ENCODE measurements at places on chromosomes 16 and 17.

DNA sequence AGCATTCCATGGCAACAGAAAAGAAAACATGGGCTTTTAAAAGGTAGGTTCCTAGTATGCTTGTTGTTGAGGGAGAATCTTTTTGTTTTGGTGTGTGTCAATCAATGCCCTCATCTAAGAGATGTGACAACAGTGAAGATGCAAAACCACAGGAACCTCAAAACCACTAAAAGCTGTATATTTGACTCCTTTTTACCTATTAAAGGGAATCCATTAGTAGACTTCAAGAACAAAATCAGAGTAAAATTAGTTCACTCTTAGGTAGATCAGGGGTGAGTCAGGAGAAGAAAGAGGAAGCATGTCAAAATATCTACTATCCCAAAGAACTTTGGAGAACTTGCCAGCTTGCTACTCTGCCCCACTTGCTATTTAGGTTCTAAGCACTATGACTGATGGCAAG is 89.1 kb downstream of the CDK5R1 start:
- no peak for DNase-seq

DNA sequence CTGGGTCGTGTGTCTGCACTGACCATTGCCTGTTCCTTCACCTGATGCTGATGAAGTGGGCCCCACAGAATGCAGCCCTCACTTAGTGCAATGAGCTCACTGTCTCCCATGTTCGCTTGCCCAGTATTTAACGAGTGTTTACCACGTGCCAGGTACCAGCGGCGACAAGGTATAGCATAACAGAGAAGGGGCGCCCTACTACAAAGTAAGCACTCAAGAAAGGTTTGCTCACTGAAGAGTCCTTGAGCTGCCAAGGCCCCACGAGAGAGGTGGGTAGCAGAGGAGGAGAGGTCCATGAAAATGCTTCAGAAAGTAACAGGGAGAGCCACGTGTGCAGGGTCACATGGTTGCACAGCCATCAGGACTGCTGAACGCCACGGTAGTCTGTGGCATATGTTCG is 230.0 kb downstream of the NTN1 start:
- DNase-seq, result no peak

DNA sequence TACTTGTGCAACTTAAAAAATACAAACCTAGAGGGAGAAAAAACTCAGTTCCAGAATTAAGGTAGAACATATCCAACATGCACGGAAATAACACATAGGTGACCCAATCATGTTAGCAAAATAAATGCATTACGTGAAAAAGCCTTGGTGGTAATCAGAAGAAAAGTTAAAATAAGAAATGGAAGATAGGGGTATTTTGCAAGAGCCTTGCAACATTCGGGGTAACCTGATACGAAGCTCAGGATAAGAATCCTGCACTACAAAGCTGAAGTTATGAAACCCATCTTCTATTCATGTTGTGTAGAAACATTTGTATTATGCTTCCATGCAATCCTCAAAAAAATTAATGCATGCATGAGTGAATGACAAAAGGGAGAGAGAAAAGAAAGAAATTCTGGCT is 33.1 kb downstream of the CHCT1 start:
- DNase-seq, result no peak

- DNase-seq, result peak; percentile 68
Observed at GRCh38 chr16:57316390-57317017, 32.0 kb upstream of the PLLP start.

- no peak for DNase-seq
Observed at GRCh38 chr17:59367657-59368045, 36.2 kb downstream of the YPEL2 start.

DNA sequence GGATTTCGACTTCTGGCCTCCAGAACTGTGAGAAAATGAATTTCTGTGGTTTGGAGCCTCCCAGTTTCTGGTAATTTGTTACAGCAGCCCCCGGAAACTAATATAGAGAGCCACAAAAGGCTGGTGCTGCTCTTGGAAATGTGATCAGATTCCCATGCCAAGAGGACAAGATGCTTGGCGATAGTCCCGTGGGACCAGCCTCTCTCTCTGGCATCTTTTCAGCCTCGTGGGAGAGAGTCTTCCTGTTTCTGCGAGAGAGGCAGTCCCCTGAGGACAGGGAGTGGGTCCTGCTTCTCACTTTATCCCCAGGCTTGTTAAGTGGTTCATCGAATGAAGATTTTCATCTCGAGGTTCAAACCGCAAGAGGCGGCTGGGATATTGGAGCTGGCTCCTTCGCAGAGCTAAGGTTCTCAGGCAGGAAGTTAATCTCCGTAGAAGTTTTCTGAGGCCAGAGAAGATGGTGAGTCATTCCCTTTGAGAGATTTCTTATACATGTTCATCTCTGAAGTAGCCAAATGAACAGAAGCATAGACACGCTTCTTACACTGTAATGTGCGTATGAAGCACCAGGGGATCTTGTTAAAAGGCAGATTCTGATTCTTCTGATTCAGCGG is 211.6 kb upstream of the SDK2 start:
- DNase-seq, result no peak

- no peak for DNase-seq
Observed at GRCh38 chr17:69696650-69697049, 282.2 kb downstream of the MAP2K6 start.

DNA sequence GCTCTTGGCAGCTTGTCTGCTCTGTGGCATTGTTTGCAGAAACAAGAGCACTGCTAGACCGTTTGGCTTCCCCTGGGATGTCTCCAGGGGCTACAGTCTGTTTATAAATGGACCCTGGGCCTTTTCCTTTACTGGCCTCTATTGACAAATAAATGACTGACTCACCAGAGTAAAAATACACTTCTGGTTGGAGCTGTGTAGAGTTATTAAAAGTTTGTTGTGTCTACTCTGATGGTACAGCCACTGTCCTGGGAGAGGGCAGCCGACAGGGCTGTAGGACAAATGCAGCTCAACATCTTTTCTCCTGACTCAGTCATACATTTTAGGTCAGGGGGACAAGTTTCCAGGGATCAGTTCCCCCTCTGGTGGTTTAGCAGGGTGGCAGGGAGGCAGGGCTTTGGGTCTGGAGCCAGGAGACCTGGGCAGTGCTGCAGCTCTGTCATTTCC is 30.0 kb downstream of the FOXL1 start:
- no peak for DNase-seq

DNA sequence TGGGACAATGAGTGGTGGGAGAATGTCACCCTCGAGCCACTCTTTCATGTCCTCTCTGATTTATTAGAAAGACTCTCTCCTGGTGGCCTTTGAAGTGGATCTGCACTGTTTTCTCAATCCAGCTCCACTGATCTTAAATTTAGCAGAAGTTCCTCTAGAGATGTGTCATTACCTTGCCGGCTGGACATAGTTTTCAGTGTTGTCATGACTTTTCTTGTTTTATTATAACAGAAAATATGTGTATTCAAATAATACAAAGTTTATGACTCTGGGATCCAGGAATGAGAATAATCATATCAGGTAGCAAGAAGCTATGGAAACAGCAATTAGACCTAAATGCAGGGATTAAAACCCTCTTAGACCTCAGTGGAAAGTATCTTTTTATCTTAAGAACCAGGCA is 247.5 kb upstream of the ELAC2 start:
- no peak for DNase-seq

DNA sequence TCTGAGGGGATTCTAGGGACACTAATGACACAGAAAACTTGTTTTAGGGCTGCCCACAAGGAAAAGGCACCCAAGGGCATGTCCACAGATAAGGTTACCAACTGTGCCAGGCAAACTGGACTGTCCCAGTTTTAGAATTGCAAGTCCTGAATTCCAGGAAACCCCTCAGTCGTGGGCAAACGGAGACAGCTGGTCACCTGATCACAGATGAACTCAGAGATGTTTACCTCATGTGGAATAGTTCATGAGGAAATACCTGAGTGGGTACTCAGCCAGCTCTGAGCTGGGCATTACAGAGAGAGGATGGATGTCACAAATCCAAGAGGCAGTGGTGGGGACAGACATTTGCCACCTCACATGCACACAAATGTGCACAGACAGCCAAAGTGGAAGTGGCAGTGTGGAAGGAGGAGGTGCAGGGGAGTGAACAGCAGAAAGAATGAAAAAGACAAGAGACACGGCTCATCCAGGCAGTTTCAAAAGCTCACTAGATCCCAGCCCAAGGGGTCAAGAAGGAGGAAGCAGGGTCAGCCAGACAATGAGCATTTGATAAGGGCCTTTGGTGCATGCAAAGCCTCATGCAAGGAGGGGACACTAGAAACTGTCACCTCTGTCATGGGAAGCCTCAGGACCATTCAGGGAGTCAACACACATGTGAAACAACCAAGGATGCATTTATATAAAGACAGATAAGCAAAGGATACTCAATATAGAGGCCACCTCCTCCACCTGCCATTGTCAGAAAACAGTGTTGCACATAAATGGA is 24.8 kb downstream of the TTLL6 start:
- no peak for DNase-seq
